ENCODE measurements at places on chromosomes 16 and 17.

- H3K27ac ChIP-seq, result peak overlapping the region; percentile 45
- H3K36me3 ChIP-seq, result no peaks in the 10 kb centered on the region
- peaks cover 7% of the 10 kb centered on the region for H3K27me3 ChIP-seq
- peaks cover 18% of the 10 kb centered on the region for H3K4me1 ChIP-seq
Measured at GRCh38 chr17:33284022-33284421, 9.1 kb downstream of the ASIC2 start.

DNA sequence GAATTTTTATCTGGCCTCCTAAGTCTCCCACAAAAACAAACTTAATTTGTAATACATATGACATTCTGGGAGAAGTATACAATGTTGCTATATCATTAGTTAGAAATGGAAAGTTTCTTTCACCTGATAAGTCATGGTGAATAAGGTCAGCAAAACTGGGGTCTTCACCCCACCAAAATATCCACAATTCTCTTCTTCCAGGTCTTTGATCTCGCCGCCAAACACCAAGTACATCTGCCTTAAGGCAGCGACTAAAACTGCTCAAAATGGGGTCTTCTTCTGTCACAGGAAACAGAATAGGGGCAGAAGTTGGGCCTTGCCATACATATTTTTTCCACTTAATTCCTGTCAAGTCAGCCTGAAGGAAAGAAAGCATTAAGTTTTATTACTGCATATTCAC, 2.1 kb downstream of the MED13 start:
- peak overlapping the region; percentile 2 for H3K4me3 ChIP-seq
- H3K27me3 ChIP-seq, result no peaks in the 10 kb centered on the region
- H3K36me3 ChIP-seq, result no peaks in the 10 kb centered on the region
- DNase-seq, result peak; percentile 10
- no peak overlapping the region for H3K27ac ChIP-seq

- no peak overlapping the region for H3K27ac ChIP-seq
- DNase-seq, result no peak
- peaks cover 6% of the 10 kb centered on the region for H3K4me1 ChIP-seq
Measured at GRCh38 chr17:75447951-75448856, 8.2 kb upstream of the TMEM94 start.

GRCh38 chr17:27329146-27329805, 35.4 kb downstream of the WSB1 start:
- no peak for DNase-seq
- no peaks in the 10 kb centered on the region for H3K36me3 ChIP-seq
- peaks cover 16% of the 10 kb centered on the region for H3K4me1 ChIP-seq

GRCh38 chr16:67481561-67482232, 740 bp upstream of the ATP6V0D1 start:
- peak; percentile 60 for DNase-seq
- no peaks in the 10 kb centered on the region for H3K27me3 ChIP-seq
- peak overlapping the region; percentile 73 for H3K27ac ChIP-seq
- H3K36me3 ChIP-seq, result no peaks in the 10 kb centered on the region
- peak overlapping the region; percentile 5 for H3K4me3 ChIP-seq
- peaks cover 27% of the 10 kb centered on the region for H3K4me1 ChIP-seq

DNA sequence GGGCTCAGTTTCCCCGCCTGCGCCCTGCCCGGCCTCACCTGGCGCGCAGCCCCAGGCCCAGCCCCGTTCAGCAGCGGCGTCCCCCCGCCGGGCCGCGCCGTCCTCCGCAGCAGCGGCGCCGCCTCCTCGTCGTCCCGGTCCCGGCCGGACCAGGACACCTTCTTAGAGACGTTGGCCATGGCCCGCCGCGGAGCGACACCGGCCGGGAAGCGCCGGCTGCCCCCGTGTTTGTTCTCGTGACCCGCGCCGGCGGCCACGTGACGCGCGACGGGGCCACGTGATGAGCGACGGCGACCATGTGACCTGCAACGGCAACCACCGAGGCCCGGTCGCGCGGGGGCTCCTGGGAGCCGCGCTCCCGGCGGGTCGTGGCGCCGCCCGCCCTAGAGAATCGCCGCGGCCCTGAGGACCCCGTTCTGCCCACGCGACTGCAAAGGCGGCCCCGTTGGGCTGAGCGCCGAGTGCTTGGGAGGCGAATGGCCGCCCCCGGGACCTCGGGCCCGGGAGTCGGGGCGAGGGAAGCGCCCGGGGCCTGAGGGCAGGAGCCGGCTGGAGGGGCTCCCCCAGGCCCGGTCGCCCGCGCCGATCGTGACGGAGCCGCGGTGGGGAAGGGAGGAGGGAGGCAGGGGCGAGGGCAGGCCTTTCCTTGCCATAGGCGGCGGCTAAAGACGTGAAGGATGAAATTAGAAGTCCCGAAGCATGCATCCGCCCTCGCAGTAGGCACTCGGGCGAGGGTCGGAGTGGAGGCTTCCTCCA, at the start of gene CLCN7:
Gene CLCN7 (minus strand): TSS at position 233 of the 756 bp plus-strand sequence. CDS start 54 bp downstream, at position 179.
- H3K27ac ChIP-seq, result peak within 1 kb of the TSS; percentile 55
- no peaks in the 10 kb centered on the region for H3K36me3 ChIP-seq
- H3K4me3 ChIP-seq, result peak within 1 kb of the TSS; percentile 46
- peaks cover 5% of the 10 kb centered on the region for H3K4me1 ChIP-seq

- no peaks in the 10 kb centered on the region for H3K36me3 ChIP-seq
- no peak for DNase-seq
- no peak overlapping the region for H3K27ac ChIP-seq
- H3K4me3 ChIP-seq, result no peak overlapping the region
Measured at GRCh38 chr16:5205361-5206040, 107.9 kb upstream of the EEF2KMT start.

DNA sequence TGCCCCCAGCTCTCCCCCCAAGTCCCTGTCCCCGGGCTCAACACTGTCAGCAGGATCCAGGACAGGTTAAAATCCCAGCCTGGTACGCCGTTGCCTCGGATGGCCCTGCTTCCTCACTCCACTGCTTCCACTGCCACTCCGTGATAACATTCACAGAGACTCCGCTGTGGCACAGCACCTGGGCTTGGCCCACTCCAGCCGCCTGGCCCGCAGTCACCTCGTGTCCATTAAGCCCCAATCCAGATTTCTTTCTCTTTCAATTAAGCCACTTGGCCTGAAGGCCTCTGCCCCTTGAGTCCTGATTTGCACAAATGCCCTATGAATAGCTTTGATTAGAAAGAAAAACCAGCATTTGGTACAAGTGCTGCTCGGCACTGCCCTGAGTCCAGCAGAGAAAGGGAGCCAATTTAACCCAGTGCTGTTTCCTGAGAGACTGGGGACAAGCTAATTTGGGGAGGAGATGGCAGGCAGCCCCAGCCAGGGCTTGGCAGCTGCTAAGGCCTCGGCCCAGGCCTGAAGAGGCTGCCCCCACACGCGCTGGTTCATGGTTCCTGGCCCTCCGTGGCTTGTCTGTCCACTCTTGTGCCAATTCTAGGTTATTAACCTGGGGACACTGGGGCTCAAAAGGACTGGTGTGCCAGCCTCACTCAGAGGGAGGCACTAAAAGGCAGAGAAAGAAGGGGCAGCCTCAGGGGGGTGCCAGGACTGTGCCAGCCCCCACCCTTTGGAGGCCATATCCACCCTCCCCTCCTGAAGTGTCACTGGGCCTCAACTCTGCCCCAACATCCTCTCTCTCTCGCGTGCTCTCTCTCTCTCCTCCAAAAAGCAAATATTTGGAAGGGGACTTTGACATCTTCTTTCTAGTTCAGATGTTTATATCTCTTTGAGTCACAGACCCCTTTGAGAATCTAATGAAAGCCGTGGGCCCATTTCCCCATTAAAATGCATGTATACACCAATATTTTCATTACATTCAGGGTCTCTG, 29.8 kb upstream of the SPPL2C start:
- no peaks in the 10 kb centered on the region for H3K27me3 ChIP-seq
- no peak for DNase-seq
- no peaks in the 10 kb centered on the region for H3K36me3 ChIP-seq

DNA sequence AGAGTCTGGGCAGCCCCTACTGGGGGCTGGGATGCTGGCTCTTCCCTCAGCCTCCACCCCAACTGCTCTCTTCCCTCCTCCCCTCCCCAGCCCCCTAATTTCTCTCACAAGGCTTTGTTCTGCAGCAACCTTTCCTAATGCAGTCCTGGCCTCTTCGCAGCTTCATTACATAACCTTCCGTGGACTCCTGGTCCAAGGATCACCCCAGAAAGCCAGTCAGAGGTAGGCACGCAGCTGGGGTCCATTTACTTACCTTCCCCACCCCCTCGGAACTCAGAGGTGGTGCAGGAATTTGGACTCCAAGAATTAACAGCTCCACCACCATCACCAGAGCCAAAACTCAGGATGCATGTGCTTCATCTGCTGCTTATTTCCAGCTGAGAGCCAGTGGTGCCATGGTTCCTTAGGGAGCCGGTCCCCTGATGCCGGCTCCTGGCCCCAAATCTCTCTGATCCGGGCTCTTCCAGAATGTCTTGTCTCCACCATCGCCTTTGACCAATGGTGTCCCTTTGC, 40.9 kb downstream of the MAPT start:
- no peak overlapping the region for H3K4me3 ChIP-seq
- no peak for DNase-seq
- H3K4me1 ChIP-seq, result no peaks in the 10 kb centered on the region
- H3K36me3 ChIP-seq, result no peaks in the 10 kb centered on the region
- peaks cover 11% of the 10 kb centered on the region for H3K27me3 ChIP-seq

DNA sequence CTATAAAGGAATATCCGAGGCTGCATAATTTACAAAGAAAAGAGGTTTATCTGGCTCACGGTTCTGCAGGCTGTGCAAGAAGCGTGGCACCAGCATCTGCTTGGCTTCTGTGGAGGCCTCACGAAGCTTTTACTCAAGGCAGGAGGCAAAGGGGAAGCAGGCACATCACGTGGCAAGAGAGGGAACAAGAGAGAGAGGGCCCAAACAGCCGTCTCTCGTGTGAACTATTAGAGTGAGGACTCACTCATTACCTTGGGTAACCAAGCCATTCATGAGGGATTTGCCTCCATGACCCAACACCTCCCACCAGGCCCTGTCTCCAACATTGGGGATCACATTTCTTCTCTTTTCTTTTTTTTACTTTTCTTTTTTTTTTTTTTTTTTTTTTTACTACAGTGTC, 7.5 kb upstream of the ALKBH5 start:
- no peak for DNase-seq
- no peaks in the 10 kb centered on the region for H3K27me3 ChIP-seq
- no peak overlapping the region for H3K4me3 ChIP-seq
- no peaks in the 10 kb centered on the region for H3K4me1 ChIP-seq

DNA sequence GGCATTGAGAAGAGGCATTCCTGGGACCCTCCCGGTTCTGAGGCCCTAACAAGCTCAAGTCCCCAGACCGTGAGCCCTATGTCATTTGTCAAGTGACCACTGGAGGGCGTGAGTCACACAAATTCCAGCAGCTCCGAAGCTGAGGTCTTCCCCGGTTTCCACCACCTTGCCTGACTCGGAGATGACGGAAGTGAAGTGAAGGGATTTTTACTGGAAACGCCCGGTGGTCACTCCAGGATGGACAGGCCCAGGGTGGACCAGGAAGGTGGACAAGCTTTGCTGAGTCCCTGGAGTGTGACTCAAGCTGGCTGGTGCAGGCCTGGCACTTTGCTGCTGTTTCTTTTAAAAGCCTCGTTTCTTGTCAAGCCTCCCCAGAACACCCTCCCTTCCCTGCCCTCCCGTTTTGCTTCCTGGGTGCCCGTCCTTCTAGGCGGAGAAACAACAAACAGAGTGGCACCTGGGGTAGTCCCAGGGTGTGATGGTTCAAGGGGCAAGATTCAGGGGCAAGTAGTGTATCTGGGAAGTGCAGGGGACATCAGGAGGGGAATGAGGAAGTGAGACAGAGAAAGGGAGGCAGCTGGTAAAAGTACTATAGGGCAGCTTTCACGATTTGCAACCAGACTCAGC, 5.3 kb upstream of the NOS2 start:
- DNase-seq, result peak; percentile 86
- no peaks in the 10 kb centered on the region for H3K36me3 ChIP-seq
- peaks cover 5% of the 10 kb centered on the region for H3K27me3 ChIP-seq
- H3K4me3 ChIP-seq, result no peak overlapping the region
- H3K4me1 ChIP-seq, result peaks cover 4% of the 10 kb centered on the region

DNA sequence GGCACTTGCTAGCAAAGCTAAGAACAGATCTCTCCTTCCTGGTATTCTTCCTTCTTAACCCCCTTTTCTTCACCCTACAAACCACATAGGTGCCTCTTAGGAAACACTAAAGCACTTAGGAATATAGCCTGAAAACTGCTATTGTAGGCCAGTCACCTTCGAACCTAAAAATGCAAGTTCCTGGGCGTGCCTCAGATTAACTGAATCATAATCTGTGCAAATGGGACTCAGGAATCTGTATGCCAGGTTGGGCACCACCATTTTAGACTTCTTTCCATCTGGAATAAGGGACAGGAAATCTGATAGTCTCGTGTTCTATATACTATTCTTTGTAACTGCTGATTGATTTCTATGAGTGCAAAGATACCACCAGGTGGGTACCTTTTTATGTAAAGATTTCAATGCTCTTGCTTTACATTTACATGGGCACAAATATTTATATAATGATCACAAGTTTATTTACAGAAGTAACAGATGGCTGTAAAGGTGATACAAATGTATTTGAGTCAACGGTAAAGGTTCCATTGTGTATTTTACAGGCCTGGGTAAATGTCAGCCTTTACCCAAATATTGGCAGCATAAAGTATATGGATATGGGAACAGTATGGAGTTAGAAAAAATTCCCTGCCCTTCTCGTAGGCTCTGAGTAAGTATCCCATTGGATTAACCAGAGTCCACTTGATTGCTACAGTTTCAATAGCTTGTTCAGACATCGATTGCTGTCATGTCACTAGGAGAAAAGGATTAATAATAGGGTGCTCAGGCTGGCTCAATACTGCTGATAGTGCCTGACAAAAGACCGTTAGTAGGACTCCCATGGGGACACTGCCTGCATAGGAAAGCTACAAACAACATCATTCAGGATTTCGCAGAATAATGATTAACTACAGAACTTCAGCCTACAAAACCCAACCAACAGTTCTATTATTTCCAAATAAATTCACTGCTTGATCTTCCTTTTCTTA, 124.7 kb downstream of the SNX11 start:
- H3K36me3 ChIP-seq, result no peaks in the 10 kb centered on the region
- no peaks in the 10 kb centered on the region for H3K27me3 ChIP-seq
- H3K27ac ChIP-seq, result no peak overlapping the region
- DNase-seq, result no peak
- H3K4me1 ChIP-seq, result peaks cover 20% of the 10 kb centered on the region
- H3K4me3 ChIP-seq, result no peak overlapping the region

DNA sequence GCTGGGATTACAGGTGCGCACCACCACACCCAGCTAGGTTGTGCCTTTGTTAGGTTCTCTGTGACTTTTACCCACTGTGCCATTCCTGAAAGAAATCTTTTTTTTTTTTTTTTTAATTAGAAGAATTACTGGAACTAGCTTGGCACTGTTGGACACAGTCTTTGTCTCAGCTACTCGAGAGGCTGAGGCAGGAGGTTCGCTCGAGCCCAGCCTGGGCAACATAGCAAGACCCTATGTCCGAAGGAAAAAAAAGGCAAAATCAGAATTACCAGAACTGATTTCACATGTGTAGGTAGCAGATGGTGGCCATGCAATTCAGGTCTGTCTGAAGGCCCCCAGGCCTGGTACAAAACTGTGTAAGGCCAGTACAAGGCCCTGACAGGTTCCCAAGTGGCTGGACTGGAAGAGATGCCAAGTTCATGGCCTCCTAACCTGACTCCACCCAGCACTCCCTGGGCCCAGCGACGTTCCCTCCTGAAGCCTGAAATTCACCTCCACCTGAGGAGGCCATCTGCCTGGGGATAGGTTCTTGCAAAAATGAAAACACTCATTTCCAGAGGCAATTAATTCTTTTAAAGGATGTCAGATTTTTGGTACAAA, 23.0 kb downstream of the CARHSP1 start:
- peaks cover 23% of the 10 kb centered on the region for H3K4me1 ChIP-seq
- H3K27ac ChIP-seq, result no peak overlapping the region
- peaks cover 2% of the 10 kb centered on the region for H3K36me3 ChIP-seq
- no peaks in the 10 kb centered on the region for H3K27me3 ChIP-seq
- DNase-seq, result no peak

- H3K4me1 ChIP-seq, result peaks cover 51% of the 10 kb centered on the region
- no peaks in the 10 kb centered on the region for H3K27me3 ChIP-seq
- DNase-seq, result peak; percentile 93
- no peaks in the 10 kb centered on the region for H3K36me3 ChIP-seq
Measured at GRCh38 chr17:59372138-59372751, 40.8 kb downstream of the YPEL2 start.

Data from endothelial cell of umbilical vein (primary cell).